ENCODE measurements at places on chromosomes 7 and 10.

- H3K27me3 ChIP-seq = peaks cover 4% of the 10 kb centered on the region
- no peaks in the 10 kb centered on the region for H3K36me3 ChIP-seq
- H3K4me3 ChIP-seq = no peak overlapping the region
- H3K27ac ChIP-seq = no peak overlapping the region
Measured at GRCh38 chr10:104441329-104442000, 87.8 kb downstream of the CFAP58 start.

GRCh38 chr7:66307591-66308215, 102.6 kb downstream of the TPST1 start:
- no peaks in the 10 kb centered on the region for H3K36me3 ChIP-seq
- DNase-seq = no peak
- no peak overlapping the region for H3K27ac ChIP-seq
- no peak overlapping the region for H3K4me3 ChIP-seq
- H3K4me1 ChIP-seq = peaks cover 2% of the 10 kb centered on the region

DNA sequence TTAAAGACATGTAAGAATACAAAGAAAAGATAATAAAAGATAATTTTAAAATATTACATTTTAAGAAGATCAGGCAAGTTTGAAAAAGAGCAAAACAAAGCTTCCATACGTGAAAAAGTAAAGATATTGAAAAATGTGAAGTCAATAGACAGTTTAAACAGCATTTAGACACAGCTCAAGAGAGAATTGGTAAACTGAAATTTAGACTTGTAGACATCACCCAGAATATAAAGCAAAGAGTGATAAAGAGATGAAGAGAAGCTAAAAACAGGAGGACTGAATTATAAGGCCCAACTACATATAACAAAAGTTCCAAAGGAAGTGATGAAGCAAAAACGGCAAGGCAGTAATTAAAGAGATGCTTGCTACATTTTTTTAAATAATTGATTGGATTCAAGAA, 13.8 kb downstream of the ADAM12 start:
- no peak overlapping the region for H3K27ac ChIP-seq
- DNase-seq = no peak
- H3K36me3 ChIP-seq = peaks cover 2% of the 10 kb centered on the region

DNA sequence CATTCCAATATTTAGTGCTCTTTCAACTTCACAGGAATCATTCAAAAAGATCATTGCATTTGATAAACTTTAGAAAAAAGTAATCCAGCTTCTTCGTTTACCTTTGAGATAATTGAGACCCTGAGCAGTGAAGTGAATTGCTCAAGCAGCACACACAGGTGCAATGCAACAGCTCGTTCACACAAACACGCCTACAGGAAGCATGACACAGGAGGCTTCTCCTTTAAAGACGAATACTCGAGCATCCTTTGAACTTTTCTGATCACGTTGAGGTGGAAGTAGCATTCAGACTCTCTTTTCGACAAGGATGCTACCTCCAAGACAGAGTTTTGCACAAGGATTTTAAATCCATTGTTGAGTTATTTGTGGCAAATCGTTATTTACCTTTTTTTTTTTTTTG, 18.0 kb upstream of the RSU1 start:
- no peak overlapping the region for H3K27ac ChIP-seq
- DNase-seq = no peak

Data from activated naive CD8-positive, alpha-beta T cell treated with anti-CD3 and anti-CD28 coated beads, Interleukin-2, amount 50 U/mL, for 24 hours (primary cell).